ENCODE measurements at places on chromosomes 13 and 19. TPM values are rescaled to one million over a fixed set of nuclear protein-coding genes. Genes with fewer than 3 reads are reported as not detected.

COX6B2 gene
- total RNA-seq: 2.8 TPM

KIR2DL4 gene
- total RNA-seq: not detected

ZNF90 gene
- total RNA-seq: 2.8 TPM

GNA15 gene
- total RNA-seq: 3.5 TPM

BABAM1 gene
- 60.1 TPM for total RNA-seq

TMIGD2 gene
- total RNA-seq: 0.94 TPM

RETN gene
- total RNA-seq: 1.8 TPM

GRCh38 chr19:2478756-2479555 is 3.0 kb downstream of the GADD45B start:
- DNase-seq: no peak
- no peaks in the 10 kb centered on the region for H3K36me3 ChIP-seq
- no peak overlapping the region for H3K27ac ChIP-seq
- peaks cover 53% of the 10 kb centered on the region for H3K4me1 ChIP-seq

GRCh38 chr19:17752865-17753639 is 1.8 kb downstream of the FCHO1 start:
- H3K36me3 ChIP-seq: peaks cover 28% of the 10 kb centered on the region
- H3K27ac ChIP-seq: no peak overlapping the region
- H3K4me3 ChIP-seq: no peak overlapping the region
- DNase-seq: no peak

DNA sequence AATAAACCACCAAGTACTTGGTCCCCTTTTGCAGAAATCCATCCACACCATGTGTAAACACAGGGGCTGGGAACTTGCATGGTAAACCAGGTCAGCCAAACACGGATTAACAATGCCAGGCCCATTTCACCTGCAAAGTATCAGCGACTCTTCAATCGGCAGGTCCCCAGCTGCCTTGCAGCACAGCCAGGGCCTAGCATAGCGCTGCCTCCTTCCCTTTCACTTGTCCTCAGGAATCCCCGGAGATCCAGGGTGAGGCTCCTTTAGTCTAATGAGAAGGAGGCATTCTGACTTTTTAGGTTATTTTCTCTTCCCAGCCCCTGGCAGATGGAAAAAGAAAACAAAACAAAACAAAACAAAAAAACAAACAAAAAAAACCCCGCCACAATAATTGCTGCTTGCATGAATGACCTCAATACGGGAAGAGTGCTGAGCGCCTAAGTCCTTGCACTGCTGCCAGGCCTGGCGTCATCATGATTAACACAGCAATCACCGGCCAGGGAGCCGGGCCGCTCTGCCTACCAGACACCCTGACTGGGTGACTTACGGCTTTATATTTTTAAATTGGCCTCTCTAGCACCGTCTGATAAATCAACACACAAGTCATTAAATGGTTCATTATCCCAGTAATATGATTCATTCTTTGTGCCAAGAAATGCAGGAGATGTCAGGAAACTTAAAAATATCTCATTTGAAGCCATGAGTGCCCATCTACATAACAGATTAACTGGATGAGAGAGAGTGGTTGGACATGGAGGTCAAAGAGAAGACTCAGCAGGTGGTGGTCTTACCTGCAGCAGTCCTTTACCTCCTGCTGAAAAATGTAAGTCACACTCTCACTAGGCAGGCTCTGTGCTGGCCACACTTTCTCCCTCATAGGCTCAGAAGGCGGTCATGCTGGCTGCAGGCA is 692.7 kb downstream of the UQCRFS1 start:
- no peak overlapping the region for H3K4me3 ChIP-seq
- H3K36me3 ChIP-seq: no peaks in the 10 kb centered on the region
- no peak overlapping the region for H3K27ac ChIP-seq
- H3K27me3 ChIP-seq: no peaks in the 10 kb centered on the region
- H3K4me1 ChIP-seq: no peaks in the 10 kb centered on the region

- no peak overlapping the region for H3K27ac ChIP-seq
- DNase-seq: peak; percentile 50
- no peak overlapping the region for H3K4me3 ChIP-seq
- peaks cover under 1% of the 10 kb centered on the region for H3K27me3 ChIP-seq
- H3K4me1 ChIP-seq: peaks cover 10% of the 10 kb centered on the region
Observed at GRCh38 chr13:26721251-26722121, 39.1 kb downstream of the GPR12 start.

- no peaks in the 10 kb centered on the region for H3K36me3 ChIP-seq
- no peak for DNase-seq
- peak overlapping the region; percentile 72 for H3K4me3 ChIP-seq
- peaks cover 5% of the 10 kb centered on the region for H3K27me3 ChIP-seq
- peaks cover 46% of the 10 kb centered on the region for H3K4me1 ChIP-seq
Observed at GRCh38 chr19:50333737-50334617, 4.8 kb upstream of the KCNC3 start.

- peaks cover 39% of the 10 kb centered on the region for H3K4me1 ChIP-seq
- peaks cover 4% of the 10 kb centered on the region for H3K36me3 ChIP-seq
- H3K27me3 ChIP-seq: no peaks in the 10 kb centered on the region
- no peak overlapping the region for H3K4me3 ChIP-seq
- DNase-seq: no peak
- H3K27ac ChIP-seq: no peak overlapping the region
Observed at GRCh38 chr19:55474269-55475265, 1.9 kb upstream of the ZNF628 start.

DNA sequence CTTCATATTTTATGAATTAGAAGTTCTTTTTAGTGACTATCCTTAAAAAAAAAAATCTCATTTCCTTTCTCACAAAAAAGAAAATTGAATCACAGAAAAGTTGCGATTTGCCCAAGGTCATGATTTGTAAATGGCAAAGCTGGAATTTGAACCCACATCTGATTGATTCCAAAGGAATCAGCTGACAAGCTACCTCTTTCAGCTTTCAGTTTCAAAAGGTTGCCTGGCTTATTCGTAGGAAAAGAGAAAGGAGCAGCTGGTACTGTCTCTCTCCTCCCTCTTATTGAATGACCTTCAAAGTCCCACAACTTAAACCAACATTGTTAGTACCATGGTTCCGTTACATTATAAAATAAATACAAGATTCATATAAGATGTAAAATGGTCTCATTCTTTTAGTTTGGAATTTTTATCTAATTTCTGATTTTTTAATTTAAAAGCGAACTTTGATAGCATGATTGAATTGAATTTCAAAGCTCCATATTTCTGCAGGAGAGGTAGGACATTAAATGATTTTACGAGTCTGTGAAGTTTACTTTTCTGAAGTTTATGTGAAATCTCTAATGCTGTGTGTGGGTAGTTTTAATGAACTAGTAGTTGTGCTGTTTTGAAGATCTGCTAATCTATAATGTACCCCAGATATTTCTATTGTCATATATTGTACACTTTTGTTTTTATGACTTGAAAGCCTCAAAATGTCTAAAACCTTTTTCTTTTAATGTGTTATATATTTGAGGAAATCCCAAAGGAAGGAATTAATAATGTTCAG is 18.5 kb upstream of the KCTD4 start:
- no peak overlapping the region for H3K4me3 ChIP-seq
- no peaks in the 10 kb centered on the region for H3K4me1 ChIP-seq
- H3K36me3 ChIP-seq: no peaks in the 10 kb centered on the region
- DNase-seq: no peak
- H3K27ac ChIP-seq: no peak overlapping the region

DNA sequence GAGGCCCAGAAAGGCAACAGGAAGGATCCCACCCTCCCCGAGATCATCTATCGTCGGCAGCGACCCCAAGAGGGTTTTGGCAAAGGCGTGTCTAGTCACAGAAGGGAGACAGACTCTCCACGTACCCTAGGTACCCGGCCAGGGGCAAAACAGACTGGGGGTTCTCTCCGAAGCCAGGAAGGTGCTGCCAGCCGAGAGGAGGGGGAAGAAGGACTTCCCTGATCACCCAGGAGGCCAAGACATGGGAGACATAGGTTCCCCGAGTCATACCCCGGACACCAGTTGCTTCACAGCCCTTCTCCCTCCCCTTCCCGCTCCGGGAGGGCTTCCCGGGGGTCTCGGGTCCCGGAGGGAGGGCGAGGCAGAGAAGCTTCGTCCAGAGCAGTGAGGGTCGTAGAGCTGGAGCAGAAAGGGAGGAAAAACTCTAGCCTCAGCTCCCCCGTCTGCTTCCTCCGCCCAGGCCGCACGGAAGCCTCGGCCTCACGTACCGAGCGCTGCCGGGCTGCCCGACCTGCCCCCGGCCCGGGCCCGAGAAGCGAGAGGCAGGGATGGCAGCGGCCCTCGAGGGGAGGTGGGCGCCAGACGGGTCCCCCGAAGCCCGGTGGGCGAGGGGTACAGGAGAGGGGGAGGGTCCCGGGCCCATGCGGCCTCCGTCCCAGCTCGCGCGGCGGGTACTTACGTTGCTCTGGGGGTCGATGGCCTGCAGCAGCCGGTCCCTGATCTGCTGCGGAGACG is 644 bp downstream of the MED26 start:
- peak overlapping the region; percentile 74 for H3K4me3 ChIP-seq
- peaks cover 23% of the 10 kb centered on the region for H3K36me3 ChIP-seq
- DNase-seq: peak; percentile 11
- peaks cover 21% of the 10 kb centered on the region for H3K4me1 ChIP-seq

- no peak for DNase-seq
- H3K27ac ChIP-seq: no peak overlapping the region
- H3K4me1 ChIP-seq: peaks cover 6% of the 10 kb centered on the region
- H3K4me3 ChIP-seq: no peak overlapping the region
Observed at GRCh38 chr13:73910733-73911132, 223.5 kb downstream of the KLF12 start.

DNA sequence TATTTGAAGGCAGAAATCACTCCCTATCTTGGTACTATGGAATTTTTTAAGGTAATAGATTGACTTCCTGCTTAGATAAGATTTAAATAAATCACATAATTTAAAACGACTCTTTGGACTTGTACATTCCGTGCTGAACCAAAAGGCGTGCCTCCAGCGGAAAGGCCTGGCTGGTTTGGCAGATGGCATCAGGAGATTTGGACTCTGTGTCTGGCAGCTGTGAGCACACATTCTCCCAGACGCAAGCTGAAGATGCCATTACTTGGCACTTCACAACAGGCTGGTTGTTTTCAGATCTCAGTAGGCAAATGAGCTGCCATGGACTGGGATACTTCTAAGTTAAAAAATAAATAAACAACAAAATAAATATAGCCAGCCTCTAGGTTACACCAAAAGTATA is 104.5 kb upstream of the SLC15A1 start:
- no peaks in the 10 kb centered on the region for H3K4me1 ChIP-seq
- H3K4me3 ChIP-seq: no peak overlapping the region
- no peak for DNase-seq
- no peaks in the 10 kb centered on the region for H3K27me3 ChIP-seq
- H3K36me3 ChIP-seq: peaks cover 16% of the 10 kb centered on the region
- no peak overlapping the region for H3K27ac ChIP-seq

DNA sequence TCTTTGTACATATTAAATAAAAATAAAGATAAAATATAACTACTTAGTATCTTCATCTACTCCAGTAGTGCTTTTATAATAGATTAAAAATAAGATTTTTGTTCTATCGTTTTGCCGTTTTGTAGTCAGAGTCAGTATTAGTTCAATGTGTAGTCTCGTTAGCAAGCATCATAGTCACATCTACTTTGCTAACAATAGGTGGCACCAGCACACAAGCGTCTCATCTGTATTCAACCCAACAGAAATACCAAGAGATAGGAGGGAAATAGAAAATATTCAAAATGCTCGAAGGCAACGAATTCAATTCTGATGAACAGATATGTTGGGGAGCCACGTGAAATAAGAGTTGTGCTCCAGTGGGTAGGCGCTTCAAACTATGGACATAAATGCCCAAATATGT is 21.4 kb upstream of the MICU2 start:
- H3K4me1 ChIP-seq: no peaks in the 10 kb centered on the region
- H3K4me3 ChIP-seq: no peak overlapping the region
- no peak overlapping the region for H3K27ac ChIP-seq

DNA sequence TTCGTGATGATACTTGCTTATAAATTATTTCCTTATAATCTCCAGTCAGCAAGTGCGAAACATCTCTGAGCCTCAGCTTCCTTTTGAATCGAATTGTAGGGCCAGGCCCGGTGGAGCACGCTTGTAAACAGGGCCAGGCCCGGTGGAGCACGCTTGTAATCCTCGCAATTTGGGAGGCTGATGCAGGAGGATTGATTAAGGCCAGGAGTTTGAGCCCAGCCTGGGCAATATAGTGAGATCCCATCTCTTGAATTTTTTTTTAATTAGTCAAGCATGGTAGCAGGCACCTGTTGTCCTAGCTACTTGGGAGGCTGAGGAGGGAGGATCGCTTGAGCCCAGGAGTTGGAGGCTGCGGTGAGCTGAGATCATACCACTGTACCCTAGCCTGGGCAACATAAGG is 116.2 kb upstream of the MCF2L start:
- no peak overlapping the region for H3K4me3 ChIP-seq
- no peak for DNase-seq
- peaks cover 32% of the 10 kb centered on the region for H3K36me3 ChIP-seq
- no peak overlapping the region for H3K27ac ChIP-seq

GRCh38 chr19:6424939-6425731 is 524 bp upstream of the KHSRP start:
- H3K27ac ChIP-seq: peak overlapping the region; percentile 94
- H3K27me3 ChIP-seq: no peaks in the 10 kb centered on the region
- peak overlapping the region; percentile 21 for H3K4me3 ChIP-seq
- peaks cover 34% of the 10 kb centered on the region for H3K36me3 ChIP-seq
- peaks cover 33% of the 10 kb centered on the region for H3K4me1 ChIP-seq
- DNase-seq: peak; percentile 100

- H3K4me3 ChIP-seq: peak overlapping the region; percentile 60
- peak; percentile 89 for DNase-seq
- H3K27me3 ChIP-seq: no peaks in the 10 kb centered on the region
- peak overlapping the region; percentile 72 for H3K27ac ChIP-seq
- H3K4me1 ChIP-seq: peaks cover 22% of the 10 kb centered on the region
Observed at GRCh38 chr19:53196777-53197396, 3.7 kb upstream of the ZNF665 start.

DNA sequence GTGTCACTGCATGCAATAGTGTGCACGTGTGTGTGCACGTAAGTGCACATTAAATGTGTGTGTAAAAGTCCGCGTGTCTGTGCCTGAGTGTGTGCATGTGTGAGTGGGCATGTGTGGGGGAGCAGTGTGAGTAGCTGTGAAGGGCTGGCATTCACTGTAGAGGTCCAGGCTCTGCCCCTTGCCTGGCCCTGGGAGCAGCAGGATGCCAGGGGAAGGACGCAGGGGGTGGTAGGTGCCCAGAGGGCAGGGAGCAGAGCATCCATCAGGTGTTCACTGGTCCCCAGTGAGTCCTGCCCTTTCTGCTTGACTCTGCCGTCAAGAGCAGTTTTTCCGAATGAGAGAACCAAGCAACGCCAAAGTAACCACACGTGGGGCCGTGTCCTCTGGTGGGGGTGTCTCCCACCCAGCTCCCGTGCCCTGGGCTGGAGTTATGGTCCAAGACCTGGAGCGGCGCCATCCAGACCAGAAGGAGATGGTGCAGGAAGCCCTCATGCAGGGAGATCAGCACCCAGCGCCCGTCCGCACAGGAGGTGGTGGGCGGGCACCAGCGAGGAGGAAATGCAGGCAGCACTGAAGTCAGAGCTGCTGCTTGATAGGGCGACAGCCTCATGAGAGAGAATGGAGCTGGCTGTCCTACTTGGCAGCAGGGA is 68.5 kb downstream of the TEX29 start:
- no peaks in the 10 kb centered on the region for H3K27me3 ChIP-seq
- no peak for DNase-seq
- H3K4me1 ChIP-seq: peaks cover 10% of the 10 kb centered on the region
- H3K36me3 ChIP-seq: no peaks in the 10 kb centered on the region
- H3K27ac ChIP-seq: no peak overlapping the region

GRCh38 chr19:2888731-2889224 is 11.9 kb upstream of the ZNF57 start:
- no peaks in the 10 kb centered on the region for H3K27me3 ChIP-seq
- DNase-seq: peak; percentile 17
- no peaks in the 10 kb centered on the region for H3K4me1 ChIP-seq
- no peak overlapping the region for H3K4me3 ChIP-seq
- H3K27ac ChIP-seq: no peak overlapping the region
